Fibroblast of the aortic adventitia (primary cell): ENCODE measurements at places on chromosomes 6 and 20. TPM values are rescaled to one million over a fixed set of nuclear protein-coding genes. Genes with fewer than 3 reads are reported as not detected.

- DNase-seq, result peak; percentile 85
Measured at GRCh38 chr6:73610444-73611275, 43.1 kb downstream of the SLC17A5 start.

- DNase-seq, result no peak
Measured at GRCh38 chr6:169533301-169534038, 168.4 kb downstream of the WDR27 start.

DNA sequence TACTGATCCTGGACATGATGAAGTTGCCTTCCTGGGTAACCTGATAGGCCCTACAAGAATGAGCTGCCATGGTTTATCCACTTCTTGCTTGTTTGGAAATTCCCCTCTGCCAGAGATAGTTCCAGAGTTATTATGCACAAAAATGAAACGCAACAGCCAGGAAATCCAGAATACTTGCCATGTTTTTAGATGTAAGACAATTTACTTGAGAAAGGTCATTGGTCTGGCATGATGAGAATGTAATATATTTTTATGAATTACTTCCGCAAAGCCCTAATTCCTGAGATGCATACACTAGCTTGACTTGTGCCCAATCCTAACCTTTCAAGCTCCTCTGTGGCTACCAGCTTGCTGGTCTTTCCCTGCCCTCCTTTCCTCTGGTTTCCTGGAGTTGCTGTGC is 27.9 kb upstream of the NT5E start:
- DNase-seq, result peak; percentile 81

GRCh38 chr6:83605517-83605916 is 93.2 kb downstream of the PRSS35 start:
- DNase-seq, result no peak

GRCh38 chr6:98463038-98464000 is 371.1 kb upstream of the POU3F2 start:
- DNase-seq, result no peak

- no peak for DNase-seq
Measured at GRCh38 chr6:20182926-20183521, 29.2 kb downstream of the MBOAT1 start.

- no peak for DNase-seq
Measured at GRCh38 chr20:11162026-11162775, 488.4 kb upstream of the JAG1 start.

- no peak for DNase-seq
Measured at GRCh38 chr6:139112146-139112545, 22.7 kb upstream of the HECA start.

GRCh38 chr6:16933961-16934360 is 167.9 kb upstream of the STMND1 start:
- DNase-seq, result no peak

Gene CCR6
- total RNA-seq, result not detected in 2 replicates

Gene PPP1R3D
- 4.8 and 5.6 TPM in 2 replicates for total RNA-seq

Gene MBOAT1
- total RNA-seq, result 0.90 and 5.0 TPM in 2 replicates

Gene ATRN
- total RNA-seq, result 27.1 and 35.2 TPM in 2 replicates
